Stimulated activated CD8-positive, alpha-beta memory T cell treated with anti-CD3 and anti-CD28 coated beads, Interleukin-7, amount 100 ng/mL, for 24 hours (primary cell): ENCODE measurements at places on chromosomes 7 and 10.

DNA sequence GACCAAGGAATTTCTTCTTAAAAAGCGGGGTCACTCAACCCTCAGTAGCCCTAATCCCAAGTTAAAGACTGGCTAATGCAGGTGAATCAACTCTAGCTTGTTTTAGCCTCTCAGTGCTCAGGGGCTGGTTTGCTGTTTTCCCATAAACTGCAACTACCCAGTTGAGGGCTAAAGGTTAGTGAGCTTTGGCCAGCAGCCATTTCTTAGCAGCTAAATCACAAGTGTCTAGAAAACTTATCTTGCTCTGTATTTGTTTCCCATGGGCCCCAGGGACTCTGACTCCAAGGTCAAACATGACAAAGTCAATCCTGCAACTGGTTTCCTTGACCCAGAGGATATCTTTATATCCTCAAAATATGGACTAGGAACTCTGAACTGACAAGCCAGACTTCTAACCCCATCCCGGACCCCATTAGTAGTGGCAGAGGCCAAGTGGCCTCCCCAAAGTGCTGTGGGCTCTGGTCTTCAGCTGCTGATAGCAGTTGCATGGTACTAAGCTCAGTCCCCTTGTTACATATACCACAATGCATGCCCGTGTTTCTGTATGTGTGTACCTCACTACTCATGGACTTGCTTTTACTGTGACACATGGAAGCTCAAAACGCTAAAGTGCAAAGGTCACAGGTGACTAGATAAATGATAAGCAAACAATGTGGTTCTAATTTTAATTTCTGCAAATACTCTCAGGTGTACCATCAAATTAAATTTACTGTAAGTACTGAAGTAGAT is 793.0 kb upstream of the IGFBP3 start:
- DNase-seq: no peak

GRCh38 chr7:30671793-30672465 is 10.3 kb downstream of the CRHR2 start:
- no peak for DNase-seq

DNA sequence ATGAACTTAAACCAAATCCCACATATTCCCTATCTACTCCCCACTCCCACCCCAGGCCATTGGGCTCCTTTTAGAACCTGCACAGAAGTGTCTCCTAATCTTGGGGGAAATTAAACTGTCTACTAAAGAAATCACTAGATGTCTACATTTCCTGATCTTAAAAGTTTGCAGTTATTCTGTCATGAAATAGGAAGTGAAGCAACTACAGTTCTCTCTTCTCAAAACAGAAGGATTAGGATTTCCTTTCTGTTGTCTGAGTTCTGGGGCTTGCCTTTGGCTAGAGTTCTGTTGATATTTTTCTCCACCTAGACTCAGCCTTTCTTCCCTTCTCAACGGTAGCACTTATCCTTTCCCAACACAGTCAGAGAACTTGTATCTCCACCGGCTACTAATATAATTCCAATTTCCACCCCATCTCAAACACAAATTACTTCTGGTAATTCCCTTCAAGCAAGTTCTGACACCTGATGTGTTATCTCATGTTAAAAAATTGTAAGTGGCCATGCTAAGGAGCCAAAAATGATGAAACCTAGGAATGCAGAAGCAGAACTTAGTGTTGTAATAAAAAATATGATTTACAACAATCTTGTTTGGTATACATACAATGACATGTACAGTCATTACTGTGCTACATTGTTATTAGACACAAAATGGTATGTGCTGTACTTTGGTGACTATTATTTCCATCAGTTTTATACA is 12.1 kb downstream of the OR9A4 start:
- DNase-seq: no peak

GRCh38 chr10:127429601-127430312 is 119.4 kb upstream of the NPS start:
- DNase-seq: no peak
